Neural crest cell (in vitro differentiated cells): ENCODE measurements at places on chromosomes 1 and 21.

- peak; percentile 93 for DNase-seq
These were observed at the start of gene GGPS1 for GRCh38 chr1:235328271-235329138. Gene GGPS1, plus strand, starts transcription at chr1:235328570. Its CDS starts 6,695 bp downstream, at chr1:235335265.

- DNase-seq: no peak
These were observed 16.4 kb downstream of the MPZL1 start for GRCh38 chr1:167738158-167738557.

DNA sequence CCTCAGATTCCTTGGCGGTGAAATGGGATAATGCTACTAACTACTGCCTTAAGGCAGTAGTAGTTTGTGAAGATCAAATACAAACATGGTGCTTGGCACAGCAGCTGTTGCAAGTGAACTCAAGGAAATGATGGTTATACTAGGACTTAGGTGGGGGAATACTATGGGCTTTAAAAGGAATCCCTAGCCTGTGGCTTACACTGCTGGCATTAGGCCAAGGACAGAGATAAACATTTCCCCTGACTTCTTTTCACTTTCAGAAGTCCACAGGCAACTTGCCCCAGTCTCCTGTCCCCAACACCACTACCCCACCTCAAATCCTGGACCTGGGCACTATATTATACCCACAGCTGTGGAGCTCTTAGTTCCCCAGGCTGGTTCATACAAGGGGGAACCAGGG, 13.1 kb upstream of the VAMP4 start:
- DNase-seq: no peak

GRCh38 chr1:244102046-244102445, 51.0 kb downstream of the ZBTB18 start:
- no peak for DNase-seq

DNA sequence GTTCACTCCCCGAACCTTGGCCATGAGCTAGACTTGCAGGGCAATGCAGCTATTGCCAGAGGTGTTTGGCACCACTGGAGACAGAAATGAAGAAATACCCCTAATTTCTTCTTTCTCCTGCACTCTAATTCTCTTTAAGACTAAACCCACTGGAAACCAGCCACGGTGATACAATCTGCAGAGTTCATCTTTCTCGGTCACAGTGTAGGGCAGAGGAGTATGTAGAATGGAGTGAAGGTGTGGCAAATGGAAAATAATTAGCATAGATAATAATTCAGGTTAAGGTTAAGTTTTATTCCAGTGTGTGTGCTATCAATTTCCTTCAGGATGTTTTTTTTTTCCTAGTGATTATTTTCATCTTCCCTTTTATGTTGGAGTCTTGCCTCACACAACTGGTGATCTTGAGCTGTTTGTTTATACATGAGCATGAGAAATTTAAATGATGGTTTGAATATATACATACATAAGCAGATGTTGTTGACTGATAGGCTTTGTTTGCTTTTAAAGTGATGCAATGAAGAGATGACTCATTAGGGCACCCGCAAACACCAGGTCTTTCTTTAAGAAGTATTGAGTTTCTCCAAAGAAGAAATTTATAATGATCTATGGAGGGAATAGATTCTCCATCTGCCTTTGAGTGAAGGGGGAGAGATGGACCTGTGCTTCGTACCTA, 81.9 kb downstream of the SPATA17 start:
- no peak for DNase-seq

DNA sequence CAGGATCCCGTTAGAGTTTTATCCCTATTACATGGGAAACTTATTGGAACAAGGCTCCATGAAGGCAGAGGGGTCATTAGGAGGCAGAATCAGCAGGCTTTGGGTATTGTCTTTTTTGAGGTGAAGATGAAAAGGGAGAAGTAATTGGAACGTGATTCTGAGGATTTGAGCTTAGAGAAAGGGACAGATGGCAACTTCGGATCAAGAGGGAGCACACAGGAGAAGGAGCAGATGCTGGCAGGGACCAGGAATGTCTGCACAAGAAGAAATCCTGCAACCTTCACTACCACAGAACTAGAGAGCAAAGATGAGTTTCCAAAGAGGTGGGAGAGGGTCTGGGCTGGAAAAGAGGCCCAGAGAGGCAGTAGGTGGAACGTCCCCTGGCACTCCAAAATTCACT, 202.8 kb downstream of the RRAGC start:
- DNase-seq: no peak

DNA sequence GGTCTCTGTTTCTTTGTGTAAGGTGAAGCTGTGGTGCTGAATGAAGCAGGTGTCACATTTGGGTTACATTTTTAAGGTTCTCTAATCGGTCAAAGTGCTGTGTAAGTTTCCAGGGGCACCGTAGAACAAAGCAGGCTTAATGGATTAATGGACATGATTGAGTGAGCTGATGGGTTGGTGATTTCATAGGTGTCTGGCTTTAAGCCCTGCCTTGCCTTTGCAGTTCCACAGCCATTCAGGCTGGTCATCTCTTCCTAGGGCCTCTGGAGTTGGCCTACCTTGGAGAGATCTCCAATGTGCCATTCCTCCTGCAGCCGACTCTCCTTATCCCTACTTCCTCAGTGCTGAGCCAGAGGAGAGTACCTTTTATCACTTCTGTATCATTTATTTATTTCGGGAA, 15.2 kb downstream of the GALNT2 start:
- DNase-seq: no peak
